ENCODE measurements at places on chromosomes 7 and 10.
A peak's percentile ranks its signal among the peaks of the same experiment; 100 is the strongest.

- no peak overlapping the region for H3K4me3 ChIP-seq
- peaks cover 29% of the 10 kb centered on the region for H3K4me1 ChIP-seq
- H3K27me3 ChIP-seq: peaks cover 58% of the 10 kb centered on the region
- no peak overlapping the region for H3K27ac ChIP-seq
- no peak for DNase-seq
Observed at GRCh38 chr7:128912281-128912680, 1.8 kb upstream of the KCP start.

DNA sequence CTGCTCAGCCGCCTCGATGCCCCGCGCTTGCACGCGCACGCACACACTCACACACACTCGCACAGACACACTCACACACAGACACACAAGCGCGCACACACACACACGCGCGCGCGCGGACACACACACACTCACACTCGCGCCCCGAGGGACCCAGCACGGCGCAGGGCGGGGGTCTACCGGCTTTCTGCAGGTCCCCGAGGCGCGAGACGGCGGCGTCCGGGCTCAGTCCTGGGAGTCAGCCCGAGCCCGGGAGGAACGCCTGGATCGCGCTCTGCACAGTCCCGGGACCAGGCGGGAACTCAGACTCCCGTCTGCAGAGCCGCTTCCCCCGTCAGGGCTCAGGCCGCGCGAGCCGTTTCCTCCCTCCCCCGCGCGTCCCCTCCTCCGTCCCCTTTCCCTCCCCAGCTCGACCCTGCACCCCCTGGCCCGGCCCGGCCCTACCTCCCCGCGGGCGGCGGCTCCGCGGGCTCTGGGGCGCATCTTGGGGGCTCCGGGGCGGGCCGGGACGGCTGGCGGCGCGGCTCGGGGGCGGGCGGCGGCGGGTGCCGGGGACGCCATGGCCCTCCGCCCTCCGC is 464 bp downstream of the DENND2A start:
- peak; percentile 76 for DNase-seq
- peaks cover 19% of the 10 kb centered on the region for H3K27me3 ChIP-seq
- peaks cover 21% of the 10 kb centered on the region for H3K4me1 ChIP-seq
- H3K27ac ChIP-seq: no peak overlapping the region
- no peaks in the 10 kb centered on the region for H3K36me3 ChIP-seq

- DNase-seq: no peak
- H3K4me3 ChIP-seq: no peak overlapping the region
Observed at GRCh38 chr10:62732841-62733653, 71.5 kb upstream of the ADO start.

DNA sequence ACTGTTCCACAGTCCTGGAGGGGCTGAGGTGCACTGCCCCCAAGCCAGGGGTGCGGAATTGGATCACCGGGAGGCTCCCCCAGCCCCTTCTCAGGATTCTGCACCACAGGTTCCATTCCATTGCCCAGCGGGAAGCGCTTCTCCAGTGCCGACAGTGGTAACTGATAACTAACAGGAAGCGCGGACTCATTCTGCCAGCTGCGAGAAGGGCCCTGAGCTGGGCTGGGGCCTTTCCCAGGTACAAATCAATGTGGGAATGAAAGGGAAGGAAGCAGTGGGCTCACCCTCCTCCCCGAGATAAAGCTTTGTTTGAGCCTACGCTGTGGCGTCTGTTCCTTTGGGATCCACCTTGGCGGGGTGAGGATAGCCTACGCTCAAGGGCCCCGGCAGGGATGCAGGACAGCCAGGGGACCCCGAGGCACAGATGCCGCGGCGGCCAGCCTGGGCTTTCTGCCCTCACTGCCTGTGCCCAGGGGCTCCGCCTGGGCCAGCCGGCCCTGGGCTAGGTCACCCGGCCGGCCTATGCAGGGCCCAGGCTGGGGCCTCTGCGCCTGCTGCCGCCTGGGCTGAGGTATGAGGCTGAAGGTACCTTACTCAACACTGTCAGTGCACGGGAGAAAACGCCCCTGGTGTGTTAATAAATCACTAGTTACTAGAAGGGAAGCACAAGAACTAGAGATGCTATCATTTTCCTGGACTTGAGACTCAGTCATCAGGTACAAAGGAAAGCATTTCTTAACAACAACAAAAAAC is 39.4 kb downstream of the EN2 start:
- no peaks in the 10 kb centered on the region for H3K36me3 ChIP-seq
- no peaks in the 10 kb centered on the region for H3K4me1 ChIP-seq
- DNase-seq: no peak
- H3K4me3 ChIP-seq: no peak overlapping the region

DNA sequence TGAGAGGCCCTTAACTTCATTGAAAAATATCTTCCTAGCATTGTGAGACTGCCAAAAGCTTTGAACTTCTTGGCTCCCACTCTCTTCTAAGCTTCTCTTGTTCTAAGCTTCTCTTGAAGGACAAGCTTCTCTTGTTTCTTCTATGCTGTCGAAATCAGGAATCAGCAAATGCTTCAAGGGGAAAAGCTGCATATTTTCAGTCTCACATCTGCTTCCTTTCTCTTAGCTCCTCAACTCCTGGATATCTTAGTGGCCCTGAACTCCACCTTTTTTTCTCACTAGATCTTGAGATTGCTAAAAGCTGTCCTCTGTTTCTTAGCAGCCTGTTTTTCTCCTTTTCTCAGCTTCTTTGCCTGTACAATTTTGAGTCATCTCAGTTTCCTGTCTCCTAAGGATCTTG is 73.0 kb downstream of the NEUROD6 start:
- no peak for DNase-seq
- H3K27ac ChIP-seq: no peak overlapping the region

DNA sequence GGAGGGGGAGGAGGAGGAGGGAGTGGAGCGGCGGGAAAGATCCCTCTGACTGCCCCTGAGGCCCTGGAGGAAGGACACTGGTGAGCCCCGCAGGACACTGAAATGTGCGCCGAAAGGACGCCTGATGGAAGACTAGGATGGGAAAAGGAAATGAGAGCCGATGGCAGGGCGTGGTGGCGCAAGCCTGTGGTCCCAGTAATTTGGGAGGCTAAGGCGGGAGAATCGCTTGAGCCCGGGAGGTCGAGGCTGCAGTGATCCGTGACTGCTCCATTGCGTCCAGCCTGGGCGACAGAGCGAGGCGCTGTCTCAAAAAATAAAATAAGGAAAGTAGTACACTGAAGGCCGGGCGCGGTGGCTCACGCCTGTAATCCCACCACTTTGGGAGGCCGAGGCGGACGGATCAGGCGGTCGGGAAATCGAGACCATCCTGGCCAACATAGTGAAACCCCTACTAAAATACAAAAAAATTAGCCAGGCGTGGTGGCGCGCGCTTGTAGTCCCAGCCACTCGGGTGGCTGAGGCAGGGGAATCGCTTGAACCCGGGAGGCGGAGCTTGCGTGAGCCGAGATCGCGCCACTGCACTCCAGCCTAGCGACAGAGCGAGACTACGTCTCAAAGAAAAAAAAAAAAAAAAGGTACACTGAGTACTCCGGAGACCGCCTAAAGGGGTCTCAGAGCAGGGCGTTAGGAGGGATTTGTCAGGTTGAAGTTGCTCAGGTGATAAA is 561 bp upstream of the HNRNPF start:
- no peaks in the 10 kb centered on the region for H3K27me3 ChIP-seq
- peaks cover 10% of the 10 kb centered on the region for H3K4me1 ChIP-seq
- DNase-seq: no peak
- H3K27ac ChIP-seq: no peak overlapping the region
- no peaks in the 10 kb centered on the region for H3K36me3 ChIP-seq
- H3K4me3 ChIP-seq: peak overlapping the region; percentile 63

DNA sequence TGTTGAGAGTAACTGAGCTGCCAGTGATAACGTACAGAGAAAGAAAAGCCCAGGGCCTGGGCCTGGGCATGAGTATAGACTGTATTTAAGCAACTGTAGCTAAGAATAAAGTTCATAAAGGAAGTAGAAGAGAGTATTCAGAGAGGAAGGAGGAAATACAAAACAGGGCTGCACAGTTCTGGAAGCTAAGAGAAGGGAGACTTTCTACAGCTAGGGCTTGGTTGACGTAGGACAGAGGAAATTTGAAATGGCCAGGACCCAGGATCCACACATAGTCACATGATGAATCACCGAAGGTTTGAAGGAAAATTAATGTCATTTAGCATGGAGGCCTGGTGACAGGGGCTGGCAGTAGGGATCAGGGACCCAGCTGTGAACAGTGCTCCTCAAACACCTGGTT is 66.7 kb downstream of the ARL4A start:
- H3K36me3 ChIP-seq: no peaks in the 10 kb centered on the region
- H3K27ac ChIP-seq: no peak overlapping the region
- H3K4me1 ChIP-seq: peaks cover 3% of the 10 kb centered on the region
- H3K27me3 ChIP-seq: no peaks in the 10 kb centered on the region

DNA sequence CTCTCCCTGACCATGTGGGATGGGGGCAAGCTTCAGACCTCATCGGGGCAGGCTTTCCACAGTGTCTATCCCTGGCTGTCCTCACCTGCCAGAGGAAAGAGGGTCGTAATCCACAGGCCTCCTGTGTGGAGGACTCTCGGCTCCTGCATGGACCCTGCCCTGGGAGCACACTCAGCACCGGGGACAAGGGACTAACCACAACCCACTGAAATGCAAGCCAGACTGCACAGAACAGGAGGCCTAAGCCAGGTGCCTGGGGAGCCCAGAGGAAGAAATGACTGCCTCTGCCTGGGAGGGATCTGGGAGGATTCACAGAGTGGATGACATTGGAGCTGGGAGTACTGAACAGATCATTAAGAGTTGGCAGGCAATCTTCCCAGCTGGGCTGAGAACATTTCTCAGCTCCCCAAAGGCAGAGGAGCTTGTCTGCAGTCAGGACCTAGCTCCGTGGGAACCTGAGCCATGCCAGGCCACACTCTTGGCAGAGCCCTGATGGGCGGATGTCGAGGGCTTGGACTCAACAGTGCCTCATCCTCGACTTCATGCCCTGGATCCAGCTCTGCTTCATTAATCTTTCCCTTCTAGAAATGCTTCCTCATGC is 213.4 kb downstream of the USP6NL start:
- peaks cover 13% of the 10 kb centered on the region for H3K4me1 ChIP-seq
- DNase-seq: no peak
- no peaks in the 10 kb centered on the region for H3K36me3 ChIP-seq
- no peak overlapping the region for H3K4me3 ChIP-seq

DNA sequence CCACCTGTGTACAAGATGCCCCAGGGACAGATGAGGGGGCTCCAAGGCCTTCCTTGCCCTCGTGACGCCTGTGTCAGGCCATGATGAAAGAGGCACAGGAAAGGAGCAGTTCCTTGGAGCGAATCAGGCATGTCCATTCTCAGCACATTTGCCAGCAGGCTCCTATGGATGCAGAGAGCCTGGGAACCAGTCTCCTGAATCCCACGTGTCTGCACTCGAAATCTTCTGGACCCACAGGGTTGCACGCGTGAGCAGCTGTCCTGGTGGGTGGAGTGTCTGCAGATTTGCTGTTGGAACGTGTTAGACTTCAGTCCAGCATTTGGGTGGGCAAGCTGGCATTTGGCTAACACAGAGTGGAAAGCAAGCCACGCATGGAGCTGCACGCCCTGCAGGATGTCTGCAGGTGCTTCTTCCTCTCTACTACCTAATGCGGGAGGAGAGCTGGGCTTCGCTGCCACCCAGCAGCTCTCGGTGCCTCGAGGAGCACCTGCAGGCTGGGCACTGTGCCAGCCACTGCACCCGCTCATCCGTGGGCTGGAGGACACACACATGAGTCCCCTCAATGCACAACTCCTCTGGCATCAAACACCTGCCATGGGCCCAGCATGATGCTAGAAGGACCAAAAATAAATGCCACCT is 140.7 kb downstream of the PAXIP1 start:
- H3K27me3 ChIP-seq: no peaks in the 10 kb centered on the region
- H3K36me3 ChIP-seq: no peaks in the 10 kb centered on the region
- no peak overlapping the region for H3K4me3 ChIP-seq
- H3K4me1 ChIP-seq: no peaks in the 10 kb centered on the region
- DNase-seq: no peak
- H3K27ac ChIP-seq: no peak overlapping the region

DNA sequence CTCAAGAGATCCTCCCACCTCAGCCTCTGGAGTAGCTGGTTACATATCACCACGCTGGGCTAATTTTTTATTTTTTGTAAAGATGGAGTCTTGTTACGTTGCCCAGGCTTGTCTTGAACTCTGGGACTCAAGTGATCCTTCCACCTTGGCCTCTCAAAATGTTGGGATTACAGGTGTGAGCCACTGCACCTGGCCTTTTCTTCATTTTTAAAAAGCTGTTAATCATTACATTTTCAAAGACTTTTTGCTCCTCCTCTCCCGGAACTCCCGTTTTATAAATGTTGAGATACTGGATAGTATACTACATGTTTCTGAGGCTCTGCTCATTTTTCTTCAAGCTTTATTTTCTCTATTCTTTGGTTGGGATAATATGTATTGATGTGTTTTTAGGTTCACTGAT is 16.4 kb downstream of the AOAH start:
- no peaks in the 10 kb centered on the region for H3K36me3 ChIP-seq
- H3K4me1 ChIP-seq: no peaks in the 10 kb centered on the region
- no peak overlapping the region for H3K4me3 ChIP-seq
- H3K27ac ChIP-seq: no peak overlapping the region
- H3K27me3 ChIP-seq: no peaks in the 10 kb centered on the region

DNA sequence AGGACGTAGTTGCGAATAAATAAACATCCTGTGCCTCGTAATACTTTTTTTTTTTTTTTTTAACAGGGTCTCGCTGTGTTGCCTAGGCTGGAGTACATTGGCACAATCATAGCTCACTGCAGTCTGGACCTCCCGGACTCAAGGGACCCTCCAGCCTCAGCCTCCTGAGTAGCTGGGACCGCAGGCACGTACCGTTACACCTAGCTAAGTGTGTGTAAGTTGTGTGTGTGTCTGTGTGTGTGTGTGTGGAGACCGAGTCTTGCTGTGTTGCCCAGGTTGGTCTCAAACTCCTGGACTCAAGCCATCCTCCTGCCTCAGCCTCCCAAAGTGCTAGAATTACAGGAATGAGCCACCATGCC is 573 bp upstream of the PON2 start:
- H3K27ac ChIP-seq: no peak overlapping the region
- H3K36me3 ChIP-seq: no peaks in the 10 kb centered on the region
- peak overlapping the region; percentile 70 for H3K4me3 ChIP-seq
- no peaks in the 10 kb centered on the region for H3K27me3 ChIP-seq
- DNase-seq: no peak

GRCh38 chr10:50289196-50289595 is 37.9 kb upstream of the ASAH2 start:
- no peak overlapping the region for H3K27ac ChIP-seq
- H3K27me3 ChIP-seq: no peaks in the 10 kb centered on the region
- no peak overlapping the region for H3K4me3 ChIP-seq
- no peaks in the 10 kb centered on the region for H3K36me3 ChIP-seq
- no peak for DNase-seq
- no peaks in the 10 kb centered on the region for H3K4me1 ChIP-seq

GRCh38 chr7:51965454-51965853 is 648.8 kb upstream of the COBL start:
- DNase-seq: no peak
- H3K4me3 ChIP-seq: no peak overlapping the region
- no peak overlapping the region for H3K27ac ChIP-seq
- no peaks in the 10 kb centered on the region for H3K36me3 ChIP-seq
- H3K27me3 ChIP-seq: no peaks in the 10 kb centered on the region

GRCh38 chr7:16944936-16945335 is 63.2 kb upstream of the AGR3 start:
- DNase-seq: no peak
- H3K27me3 ChIP-seq: no peaks in the 10 kb centered on the region
- H3K36me3 ChIP-seq: no peaks in the 10 kb centered on the region

GRCh38 chr10:126090911-126091728 is 194.8 kb downstream of the FANK1 start:
- no peak overlapping the region for H3K27ac ChIP-seq
- no peaks in the 10 kb centered on the region for H3K36me3 ChIP-seq
- H3K27me3 ChIP-seq: no peaks in the 10 kb centered on the region
- peaks cover 4% of the 10 kb centered on the region for H3K4me1 ChIP-seq
- no peak for DNase-seq
